ENCODE measurements at places on chromosomes 7 and 10. TPM values are rescaled to one million over a fixed set of nuclear protein-coding genes. Genes with fewer than 3 reads are reported as not detected.

CFAP70 gene
- total RNA-seq: 3.8 TPM

SNX10 gene
- 18.8 TPM for total RNA-seq

- ATAC-seq: no peak
These were observed 69.5 kb downstream of the SEC61G start for GRCh38 chr7:54689394-54690049.

- ATAC-seq: no peak
These were observed 36.4 kb downstream of the CDH23 start for GRCh38 chr10:71432956-71433767.

DNA sequence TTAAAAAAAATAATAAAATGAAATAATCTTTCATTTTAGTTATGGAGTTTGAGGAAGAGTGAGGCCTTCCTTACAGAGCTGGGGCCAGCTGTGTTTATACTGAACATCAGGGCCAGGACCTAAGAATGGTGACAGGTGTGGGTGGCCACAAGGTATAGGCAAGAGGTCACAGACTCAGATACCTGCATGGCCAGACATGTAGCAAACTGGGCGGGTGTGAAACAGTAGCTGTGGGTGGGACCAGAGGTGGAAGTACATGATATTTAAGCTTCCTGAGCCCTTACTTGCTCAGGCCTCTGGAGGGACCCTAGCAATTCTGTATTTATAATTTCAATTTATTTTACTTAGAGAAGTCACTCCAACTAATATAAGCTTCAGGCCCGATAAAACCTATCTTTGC lies 27.7 kb upstream of the CAMK1D start:
- ATAC-seq: no peak

- ATAC-seq: no peak
These were observed 165.5 kb upstream of the TARP start for GRCh38 chr7:38438970-38439369.

DNA sequence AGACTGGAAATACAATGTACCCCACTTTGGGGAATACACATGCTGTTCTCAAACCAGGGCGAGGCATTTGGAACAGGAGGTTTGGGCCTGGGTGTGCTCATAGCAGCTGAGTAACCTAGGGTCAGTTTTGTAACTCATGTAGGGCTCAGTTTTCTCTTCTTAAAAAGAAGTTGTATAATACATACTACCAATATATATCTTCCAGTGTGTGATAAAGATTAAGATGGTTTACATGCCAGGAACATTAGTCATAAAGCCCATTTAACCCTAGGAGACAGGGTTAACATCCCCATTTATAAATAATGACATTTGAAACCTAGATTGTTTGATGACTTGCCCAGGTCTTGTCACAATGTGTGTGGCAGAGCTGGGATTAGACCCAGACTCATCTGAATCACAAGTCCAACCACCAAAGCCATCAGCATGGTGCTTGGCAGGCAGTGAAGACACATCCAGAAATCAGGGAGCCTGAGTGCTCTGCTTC lies 6.0 kb downstream of the AKR1B10 start:
- ATAC-seq: no peak
